Right cardiac atrium (tissue), 5 donors: ENCODE measurements at places on chromosomes 7 and 10. TPM values are rescaled to one million over a fixed set of nuclear protein-coding genes. Genes with fewer than 3 reads are reported as not detected.

DNA sequence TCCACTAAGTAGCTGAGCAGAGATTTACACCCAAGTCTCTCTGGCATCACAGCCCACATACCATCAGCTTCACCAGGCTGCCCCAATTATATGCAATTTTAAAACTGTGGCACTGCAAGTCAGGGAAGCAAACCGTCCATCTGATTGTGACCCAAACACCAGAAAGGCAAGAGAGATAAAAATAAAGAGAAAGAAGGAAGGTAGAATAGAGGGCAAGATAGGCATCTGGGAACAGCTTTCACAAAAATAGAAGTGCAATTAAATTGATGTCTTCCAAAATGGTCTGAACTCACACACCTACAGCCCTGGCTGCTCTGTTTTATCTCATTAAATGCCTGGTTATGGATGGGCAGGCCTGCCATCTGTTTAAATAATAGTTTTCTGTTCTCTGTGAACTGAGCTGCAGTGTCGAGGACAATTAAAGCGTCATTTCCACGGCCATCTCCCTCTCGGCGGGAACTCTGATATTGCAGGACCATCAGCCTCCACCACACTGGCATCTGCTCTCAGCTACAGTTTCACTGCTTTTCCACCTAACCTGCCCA is 509.1 kb downstream of the INHBA start:
- no peak for DNase-seq

- DNase-seq, result no peak
These were observed 42.4 kb downstream of the CRCP start for GRCh38 chr7:66157060-66157459.

DNA sequence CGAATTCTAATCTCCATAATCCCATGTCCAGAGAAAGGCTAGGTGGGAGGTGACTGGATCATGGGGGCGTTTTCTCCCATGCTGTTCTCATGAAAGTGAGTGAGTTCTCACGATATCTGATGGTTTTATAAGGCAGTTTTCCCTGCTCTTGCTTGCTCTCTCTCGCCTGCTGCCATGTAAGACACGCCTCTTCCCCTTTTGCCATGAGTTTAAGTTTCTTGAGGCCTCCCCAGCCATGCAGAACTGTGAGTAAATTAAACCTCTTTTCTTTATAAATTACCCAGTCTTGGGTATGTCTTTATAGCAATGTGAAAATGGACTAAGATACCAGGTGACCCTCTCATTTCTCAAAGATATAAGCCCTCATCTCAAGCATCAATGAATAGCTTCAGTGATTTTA is 1.1 kb upstream of the ACTA2 start:
- DNase-seq, result no peak

Gene ZNF117
- 3.8 TPM for total RNA-seq

GRCh38 chr10:30540276-30540675 is 89.3 kb downstream of the LYZL2 start:
- no peak for DNase-seq

Gene CALHM1
- not detected for total RNA-seq

Gene PKD1L1
- 0.79 TPM for total RNA-seq

Gene CACNA2D1
- 42.4 TPM for total RNA-seq

Gene CCL26
- total RNA-seq, result 1.6 TPM

DNA sequence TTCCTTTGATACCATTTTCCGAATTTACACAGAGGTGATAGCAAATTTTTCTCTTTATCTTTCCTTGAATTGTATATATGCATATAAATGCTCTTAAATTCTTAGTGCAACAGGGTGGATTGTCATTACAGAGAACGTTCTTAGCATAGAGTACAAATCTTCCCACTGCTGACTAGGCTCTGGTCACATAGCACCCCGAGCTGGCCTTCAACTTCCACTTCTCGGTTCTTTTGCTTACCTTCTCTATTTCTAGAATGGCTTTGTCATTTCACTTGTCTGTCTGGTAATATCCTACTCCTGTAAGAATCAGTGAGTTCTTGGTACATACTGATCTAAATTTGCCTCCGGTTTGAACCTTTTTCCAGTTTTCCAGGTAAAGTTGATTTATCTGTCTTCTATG is 13.4 kb downstream of the ADIRF start:
- DNase-seq, result no peak

DNA sequence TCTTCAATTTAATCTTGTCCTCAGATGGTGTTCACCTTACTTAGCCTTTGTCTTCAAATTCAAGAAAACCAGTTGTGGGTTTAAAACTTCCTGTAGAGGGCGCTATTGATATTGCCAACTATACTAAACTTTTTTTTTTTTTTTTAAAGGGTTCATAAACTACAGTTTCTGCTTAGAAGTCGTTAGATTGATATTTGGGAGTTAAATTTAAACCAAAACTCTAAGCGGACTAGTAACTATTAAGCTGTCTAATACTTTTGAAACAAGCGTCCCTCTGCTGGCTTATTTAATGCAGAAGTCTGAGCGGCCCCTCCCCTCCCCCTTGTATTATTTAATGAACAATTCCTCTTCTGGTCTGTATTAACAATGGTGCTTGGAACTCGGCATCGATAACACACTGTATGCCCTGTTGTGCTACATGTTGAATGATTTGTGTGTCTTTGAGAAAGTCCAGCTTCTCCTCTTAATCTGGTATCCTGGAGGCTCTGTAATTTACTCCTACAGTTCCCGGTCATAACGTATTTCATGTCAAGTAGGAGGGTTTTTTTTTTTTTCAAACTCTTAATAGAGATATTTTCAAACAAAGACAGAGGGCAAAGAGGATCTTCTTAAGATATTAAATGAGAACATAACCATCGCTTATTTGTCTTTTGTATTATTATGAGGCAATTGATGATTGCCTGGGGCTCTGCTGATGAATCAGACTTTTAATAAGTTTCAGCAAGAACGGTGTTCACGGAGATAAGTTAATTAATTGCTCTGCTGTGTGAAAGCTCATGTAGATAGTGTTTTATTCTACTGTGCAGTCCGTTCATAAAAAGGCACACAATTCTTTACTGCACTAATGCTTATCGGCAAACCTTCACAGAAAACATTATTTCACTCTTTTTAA is 22.6 kb upstream of the CREB5 start:
- no peak for DNase-seq

DNA sequence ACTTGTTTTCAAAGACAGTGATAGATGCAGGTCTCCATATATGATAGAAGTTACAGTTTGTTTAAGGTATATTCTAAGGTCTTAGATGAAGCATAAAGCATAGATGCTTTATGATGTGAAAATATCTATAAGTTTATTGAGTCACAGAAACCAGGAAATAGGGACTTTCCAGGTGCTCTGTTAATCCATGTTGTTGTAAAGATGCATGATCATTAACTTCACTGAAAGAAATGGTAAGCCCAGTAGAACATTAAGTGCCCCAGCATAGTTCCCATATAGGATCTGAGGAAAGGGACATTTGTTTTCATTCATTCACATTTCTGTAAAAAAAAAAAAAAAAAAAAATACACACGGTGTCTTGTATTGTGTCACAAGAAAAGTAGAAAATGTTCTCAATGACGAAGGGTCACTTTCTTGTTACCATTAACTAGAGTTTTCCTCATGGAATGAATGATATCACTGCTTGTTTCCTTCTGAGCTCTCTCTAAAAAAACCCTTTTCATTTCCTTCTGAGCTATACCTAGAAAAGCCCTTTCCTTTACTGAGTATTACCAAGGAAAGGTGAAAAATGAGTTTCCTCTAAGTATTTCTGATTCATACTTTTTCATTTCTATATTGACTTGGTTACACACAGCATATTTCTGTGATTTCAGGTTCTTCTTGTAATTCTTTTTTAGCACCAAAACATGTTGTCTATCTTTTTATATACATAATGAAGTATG is 105.2 kb downstream of the MACC1 start:
- DNase-seq, result no peak

DNA sequence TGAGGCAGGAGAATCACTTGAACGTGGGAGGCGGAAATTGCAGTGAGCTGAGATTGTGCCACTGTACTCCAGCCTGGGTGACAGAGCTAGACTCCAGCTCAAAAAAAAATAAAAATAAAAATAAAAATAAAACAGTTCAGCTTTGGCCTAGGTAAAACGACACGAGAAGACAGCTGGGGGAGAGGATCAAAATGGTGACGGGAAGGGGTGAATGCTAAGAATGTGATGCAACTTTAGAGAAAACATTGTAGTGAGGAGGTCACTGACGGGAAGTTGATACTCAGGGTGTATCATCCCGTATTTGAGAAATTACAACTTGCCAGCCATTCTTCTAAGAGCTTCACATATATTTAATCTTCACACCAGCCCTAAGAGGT is 1.1 kb downstream of the NDST2 start:
- no peak for DNase-seq

- no peak for DNase-seq
These were observed 26.1 kb upstream of the NCAPG2 start for GRCh38 chr7:158730383-158731346.

DNA sequence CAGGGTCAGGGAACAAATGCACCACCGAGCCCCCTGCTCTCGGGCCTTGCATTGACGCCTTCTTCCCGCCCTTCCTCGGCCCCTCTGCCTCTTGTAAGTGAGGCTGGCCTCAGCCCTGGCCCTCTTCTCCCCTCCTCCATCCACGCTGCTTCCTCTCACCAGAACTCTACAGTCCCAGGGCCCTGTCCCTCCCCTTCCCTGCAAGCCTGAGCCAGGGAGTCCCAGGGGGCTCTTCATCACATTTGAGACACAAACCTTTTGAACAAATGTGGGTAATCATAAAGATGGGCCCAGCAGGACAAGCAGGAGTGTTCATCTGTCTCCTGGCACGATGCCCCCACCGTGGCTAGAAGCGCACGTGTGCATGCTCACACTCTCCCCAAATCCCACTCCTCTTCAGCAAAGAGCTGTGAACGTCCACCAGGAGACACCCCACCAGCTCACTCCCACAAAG is 57.7 kb downstream of the SLIT1 start:
- no peak for DNase-seq
